ENCODE measurements at places on chromosomes 2 and 18.
A peak's percentile ranks its signal among the peaks of the same experiment; 100 is the strongest.

- no peak for DNase-seq
Measured at GRCh38 chr18:45236676-45237075, 378.6 kb upstream of the SLC14A2 start.

DNA sequence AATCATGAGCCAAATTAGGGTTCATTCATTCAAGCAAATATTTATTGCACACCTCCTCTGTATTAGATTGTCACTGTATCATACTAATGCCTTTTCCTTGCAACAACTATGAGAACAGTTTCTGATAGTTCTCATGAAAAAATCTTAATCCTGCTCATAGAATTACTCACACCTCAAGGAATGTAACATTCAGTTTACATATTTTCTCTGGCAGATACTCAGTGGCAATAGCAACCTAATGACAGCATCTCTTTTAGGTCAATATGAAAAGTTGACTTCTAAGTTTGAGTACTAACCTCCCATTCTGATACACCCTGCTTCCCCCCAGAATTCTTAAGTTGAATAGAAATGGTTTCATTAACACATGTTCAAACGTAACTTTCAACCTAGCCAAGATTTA, 132.0 kb downstream of the VWC2L start:
- peak; percentile 6 for DNase-seq

DNA sequence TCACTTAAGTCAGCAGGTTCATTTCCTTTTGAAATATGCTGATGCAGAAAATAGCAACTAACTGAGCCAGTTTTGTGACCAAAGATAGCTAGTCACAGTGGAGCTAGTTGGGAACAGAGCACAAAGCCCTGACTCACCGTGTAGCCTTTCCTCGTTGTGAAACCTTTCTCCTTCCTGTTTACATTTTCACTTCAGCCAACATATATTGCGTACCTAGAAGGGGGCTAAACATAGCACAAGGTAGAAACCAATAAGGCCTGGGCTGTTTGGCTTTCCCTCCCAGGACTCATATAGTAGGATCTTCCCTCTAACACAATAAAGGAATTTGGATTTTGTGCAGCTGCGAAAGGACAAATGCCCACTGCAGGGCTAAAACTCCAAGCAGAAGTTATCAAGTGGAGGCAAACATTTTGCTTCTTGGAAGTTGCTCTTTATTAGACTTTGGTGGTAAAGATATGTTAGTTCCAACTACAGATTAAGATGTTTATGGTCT, 24.5 kb upstream of the LPIN2 start:
- DNase-seq, result peak; percentile 66

DNA sequence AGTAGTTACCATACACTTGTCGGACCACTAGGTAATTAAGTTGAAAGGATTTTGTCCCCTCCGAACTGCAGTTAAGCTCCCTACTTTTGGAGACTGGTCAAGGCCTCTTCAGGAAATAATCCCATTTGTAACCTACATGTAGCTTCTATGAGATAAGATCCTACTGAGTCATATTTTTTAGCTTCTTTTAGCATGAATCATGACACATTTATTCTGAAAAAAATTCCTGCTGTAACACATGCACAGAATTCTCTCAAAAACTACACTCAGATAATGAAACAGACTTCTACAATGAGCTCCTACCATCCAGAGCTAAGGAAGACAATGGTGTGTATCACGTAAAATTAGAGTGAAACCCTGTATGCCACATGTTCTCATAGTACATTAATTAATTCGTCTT, 100.7 kb upstream of the CCDC195 start:
- peak; percentile 42 for DNase-seq

GRCh38 chr2:219968685-219969345, 341.4 kb downstream of the SLC4A3 start:
- no peak for DNase-seq

- no peak for DNase-seq
Measured at GRCh38 chr2:69734854-69735544, 6.9 kb upstream of the ANXA4 start.

- no peak for DNase-seq
Measured at GRCh38 chr18:58990720-58991119, 126.0 kb downstream of the ZNF532 start.

GRCh38 chr2:205245001-205245400, 437.3 kb upstream of the NRP2 start:
- no peak for DNase-seq

DNA sequence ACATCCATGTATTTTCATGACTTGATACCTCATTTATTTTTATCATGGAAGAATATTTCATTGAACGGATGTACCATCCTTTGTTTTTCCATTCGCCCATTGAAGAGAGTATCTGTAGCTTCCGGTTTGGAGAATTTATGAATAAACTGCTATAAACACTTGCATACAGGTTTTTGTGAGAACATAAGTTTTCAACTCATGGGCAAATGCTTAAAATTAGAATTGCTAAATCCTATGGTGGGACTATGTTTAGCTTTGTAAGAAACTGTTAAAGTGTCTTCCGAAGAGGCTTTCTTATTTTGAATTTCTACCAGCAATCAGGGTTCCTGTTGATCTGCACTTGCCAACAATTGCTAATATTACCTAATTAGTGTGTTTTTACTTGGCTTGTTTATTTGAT, 938.9 kb downstream of the TDRD15 start:
- DNase-seq, result no peak

GRCh38 chr18:41266616-41267015, 688.4 kb upstream of the PIK3C3 start:
- no peak for DNase-seq

GRCh38 chr2:160574468-160575140, 81.0 kb upstream of the RBMS1 start:
- DNase-seq, result peak; percentile 75

DNA sequence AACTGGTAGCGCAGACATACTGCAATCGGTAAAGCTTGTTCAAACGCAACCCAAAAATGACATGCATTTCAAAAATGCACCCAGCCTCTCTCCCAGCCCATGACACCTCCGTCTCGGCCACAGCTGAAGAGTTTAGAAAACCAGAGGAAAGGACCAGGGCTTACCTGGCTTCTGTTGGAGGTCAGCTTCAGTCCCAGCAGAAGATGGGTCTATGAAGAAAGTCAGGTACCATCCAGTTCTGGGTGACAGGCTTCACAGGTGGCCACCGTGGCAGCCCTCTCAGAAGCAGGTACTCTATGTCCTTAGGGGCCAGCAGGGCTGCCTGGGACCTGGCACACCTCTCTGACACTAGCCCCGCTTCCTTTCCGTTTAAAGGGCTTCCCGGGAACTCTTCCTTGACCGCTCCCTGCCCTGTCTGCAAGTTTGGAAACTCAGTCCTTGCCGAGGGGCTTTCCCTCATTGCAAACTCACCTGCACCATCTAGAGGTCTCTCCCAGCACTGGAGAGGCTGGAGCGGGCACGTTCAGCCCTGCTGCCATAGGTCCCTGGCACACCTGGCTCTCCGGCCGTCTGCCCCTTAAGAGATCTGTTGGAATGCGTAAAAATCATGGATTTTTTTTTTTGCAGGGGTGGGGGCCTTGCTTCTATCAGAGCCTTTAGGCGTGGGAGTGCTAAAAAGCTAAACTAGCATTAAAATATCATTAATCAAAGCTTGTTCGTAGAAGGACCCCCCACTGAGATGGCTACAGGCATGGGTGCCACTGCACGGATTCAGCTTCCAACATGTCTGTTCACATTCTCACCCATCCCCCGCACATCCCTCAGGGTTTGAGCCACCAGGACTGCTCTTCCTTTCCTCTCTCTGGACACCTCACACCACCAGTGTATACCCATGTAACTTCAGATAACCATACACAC, at the start of gene EDAR:
Gene EDAR, minus strand, starts transcription at position 425 of the 918 bp plus-strand sequence. CDS start 58,206 bp downstream, outside the sequence.
- no peak for DNase-seq

GRCh38 chr2:53652131-53652530, 115.5 kb upstream of the CHAC2 start:
- no peak for DNase-seq

DNA sequence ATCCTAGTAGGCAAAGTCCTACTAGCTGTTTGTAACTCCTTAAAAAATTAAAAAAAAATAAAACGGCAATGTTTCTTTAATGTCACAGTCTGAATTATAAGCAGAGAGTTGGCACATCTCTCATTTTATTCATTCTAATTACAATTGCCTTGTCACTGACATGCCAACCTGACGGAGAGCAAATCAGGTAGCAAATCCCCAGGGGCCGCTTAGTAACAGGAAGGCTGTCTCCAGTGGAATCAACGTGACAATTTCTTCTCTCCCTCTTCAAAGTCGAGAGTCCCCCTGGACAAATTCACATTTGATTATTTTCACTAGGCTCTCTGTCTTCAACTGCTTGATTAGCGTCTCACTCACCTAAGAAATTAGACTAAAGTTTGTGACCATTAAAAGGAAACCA, 1598.9 kb upstream of the PIK3C3 start:
- DNase-seq, result no peak

DNA sequence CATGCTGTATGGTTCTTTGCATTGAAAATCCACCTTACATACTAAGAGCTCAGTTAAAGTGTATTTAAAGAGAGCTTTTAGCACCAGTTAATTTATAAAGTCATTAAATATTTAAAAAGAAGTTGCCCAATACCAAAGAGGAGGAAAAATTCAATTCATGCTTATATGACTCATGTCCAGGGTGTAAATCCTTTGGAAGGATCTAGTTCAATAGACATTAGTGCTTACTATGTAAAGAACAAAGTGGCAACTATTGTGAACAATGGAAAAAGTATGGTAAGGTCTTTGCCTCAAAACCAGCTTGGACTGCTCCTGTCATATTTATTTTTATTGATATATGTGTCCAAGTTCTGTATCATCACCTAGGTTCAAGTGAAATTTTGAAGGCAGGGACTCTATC, 90.5 kb downstream of the SCN9A start:
- DNase-seq, result no peak

- DNase-seq, result peak; percentile 65
Measured at GRCh38 chr2:48600917-48601316, 16.7 kb upstream of the GTF2A1L start.

- no peak for DNase-seq
Measured at GRCh38 chr2:239167011-239167673, 233.7 kb downstream of the HDAC4 start.

GRCh38 chr2:7838669-7839068, 843.2 kb upstream of the ID2 start:
- no peak for DNase-seq

DNA sequence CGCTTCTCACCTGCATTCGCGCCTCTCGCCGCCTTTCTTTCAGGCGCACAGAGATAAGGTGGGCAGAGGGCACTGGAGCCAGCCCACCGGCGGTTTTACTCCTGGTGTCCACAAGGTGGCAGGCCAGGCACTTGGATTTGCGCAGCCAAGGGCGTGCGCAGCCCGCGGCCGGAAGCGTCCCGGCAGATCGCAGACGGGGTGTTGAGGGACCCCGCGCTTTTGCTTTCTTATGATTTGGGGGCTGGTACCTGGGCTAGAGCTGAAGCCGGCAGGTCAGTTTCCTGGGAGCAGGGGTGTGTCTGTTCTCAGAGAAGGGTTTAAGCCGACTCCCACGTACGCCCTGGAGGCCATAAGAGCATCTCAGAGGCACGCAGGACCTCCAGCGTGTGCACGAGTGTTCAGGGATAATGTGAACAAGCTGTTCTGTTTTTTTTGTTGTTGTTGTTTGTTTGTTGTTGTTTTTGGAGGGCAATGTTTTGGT, 305.6 kb upstream of the CXCR4 start:
- DNase-seq, result peak; percentile 39

DNA sequence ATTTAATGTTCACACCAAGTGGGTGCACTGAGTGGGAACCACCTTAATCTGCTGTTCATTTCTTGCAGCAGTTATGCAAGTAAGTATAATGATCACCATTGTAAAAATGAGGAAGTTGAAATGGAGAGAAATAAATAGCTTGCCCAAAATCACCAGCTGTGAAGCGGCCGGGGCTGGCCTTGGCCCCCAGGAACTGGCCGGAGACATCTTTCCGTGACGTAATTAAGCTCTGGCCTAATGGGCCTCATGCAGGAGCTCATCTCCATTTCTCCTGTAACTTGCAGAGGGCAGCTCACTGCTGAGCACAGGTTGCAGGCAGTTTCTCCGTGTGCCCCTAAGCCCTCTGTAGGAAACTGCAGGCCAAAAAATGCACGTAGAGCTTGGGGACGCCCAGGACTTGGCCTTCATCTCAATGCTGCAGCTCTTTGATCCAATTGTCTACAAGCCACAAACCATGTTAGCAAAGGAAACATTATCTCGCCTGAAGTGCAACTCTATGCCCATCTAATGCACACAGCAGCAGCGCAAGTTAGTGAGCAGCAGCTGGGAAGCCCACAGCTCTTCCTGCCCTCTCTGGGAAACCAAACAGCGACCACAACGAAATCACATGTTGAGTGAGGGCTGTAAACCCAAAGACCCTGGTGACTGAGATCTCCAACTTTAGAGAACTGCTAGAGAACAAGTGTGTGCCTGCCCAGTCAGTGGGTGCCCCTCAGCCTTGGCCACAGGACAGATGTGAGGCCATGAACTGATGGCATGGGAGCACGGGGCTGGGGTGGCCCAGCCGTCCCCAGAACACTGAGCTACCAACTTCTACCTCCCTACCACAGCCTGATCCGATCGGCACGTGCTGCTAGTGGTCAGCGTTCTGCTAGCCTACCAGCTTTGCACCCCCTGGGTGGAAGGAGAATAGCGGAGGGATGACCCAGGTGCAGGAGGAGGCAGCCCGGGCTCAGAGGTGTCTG, 28.8 kb downstream of the APCDD1 start:
- peak; percentile 31 for DNase-seq

DNA sequence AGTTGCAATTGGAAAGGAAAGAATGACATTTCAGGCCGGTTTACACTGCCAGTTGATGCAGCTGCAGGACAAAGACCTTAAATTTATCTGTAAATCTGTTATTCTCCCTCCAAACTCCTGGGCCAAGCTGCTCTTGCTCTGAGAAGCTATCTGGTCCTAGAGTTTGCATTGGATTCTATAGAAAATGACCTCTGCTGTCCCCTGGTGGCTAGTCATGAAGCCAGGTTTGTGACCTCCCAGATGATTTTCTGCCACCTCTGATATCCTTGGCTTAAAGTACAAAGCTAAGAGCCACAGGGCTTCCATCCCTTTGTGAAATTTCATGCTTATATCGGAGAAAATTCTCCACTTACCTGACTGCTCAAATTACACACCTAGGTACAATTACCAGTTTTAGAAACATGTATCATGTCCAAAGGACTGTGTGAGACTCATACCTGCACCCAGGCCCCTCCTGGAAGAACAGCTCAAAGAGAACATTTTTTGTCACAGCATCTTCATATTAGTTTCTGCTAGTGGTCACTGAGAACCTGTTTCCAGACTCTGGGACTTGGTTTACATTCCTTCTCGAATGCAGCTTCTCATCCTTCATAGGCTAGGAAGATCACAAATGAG, 28.9 kb upstream of the IER3IP1 start:
- no peak for DNase-seq

- DNase-seq, result no peak
Measured at GRCh38 chr2:186894478-186894877, 45.5 kb upstream of the ZSWIM2 start.

DNA sequence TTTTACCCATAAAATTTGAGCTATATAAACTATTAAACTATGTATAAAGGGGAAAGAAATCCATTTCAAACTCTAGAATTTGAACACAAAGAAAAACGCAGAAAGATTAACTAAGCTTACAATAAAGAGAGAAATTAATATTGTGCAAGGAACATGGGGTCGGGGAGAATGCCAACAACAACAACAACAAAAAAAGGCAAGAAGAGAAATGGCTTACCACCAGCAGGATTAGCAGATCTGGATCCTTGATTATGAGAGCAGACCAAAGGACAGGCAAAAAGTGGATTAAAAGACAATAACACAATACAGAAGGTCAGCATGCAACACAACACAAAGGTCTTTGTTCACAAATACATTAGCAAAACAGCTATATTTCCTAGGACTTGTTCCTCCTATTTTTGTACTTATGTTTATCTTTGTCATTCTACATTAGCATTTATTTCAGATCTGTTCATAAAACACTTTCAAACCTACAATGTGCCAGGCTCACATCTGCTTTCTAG, 103.4 kb upstream of the RNU4ATAC start:
- DNase-seq, result peak; percentile 64

Data from fibroblast of gingiva (primary cell).